ENCODE measurements at places on chromosomes 5 and 9.

GRCh38 chr9:96014078-96014477 is 138.6 kb downstream of the ERCC6L2 start:
- no peak for DNase-seq

DNA sequence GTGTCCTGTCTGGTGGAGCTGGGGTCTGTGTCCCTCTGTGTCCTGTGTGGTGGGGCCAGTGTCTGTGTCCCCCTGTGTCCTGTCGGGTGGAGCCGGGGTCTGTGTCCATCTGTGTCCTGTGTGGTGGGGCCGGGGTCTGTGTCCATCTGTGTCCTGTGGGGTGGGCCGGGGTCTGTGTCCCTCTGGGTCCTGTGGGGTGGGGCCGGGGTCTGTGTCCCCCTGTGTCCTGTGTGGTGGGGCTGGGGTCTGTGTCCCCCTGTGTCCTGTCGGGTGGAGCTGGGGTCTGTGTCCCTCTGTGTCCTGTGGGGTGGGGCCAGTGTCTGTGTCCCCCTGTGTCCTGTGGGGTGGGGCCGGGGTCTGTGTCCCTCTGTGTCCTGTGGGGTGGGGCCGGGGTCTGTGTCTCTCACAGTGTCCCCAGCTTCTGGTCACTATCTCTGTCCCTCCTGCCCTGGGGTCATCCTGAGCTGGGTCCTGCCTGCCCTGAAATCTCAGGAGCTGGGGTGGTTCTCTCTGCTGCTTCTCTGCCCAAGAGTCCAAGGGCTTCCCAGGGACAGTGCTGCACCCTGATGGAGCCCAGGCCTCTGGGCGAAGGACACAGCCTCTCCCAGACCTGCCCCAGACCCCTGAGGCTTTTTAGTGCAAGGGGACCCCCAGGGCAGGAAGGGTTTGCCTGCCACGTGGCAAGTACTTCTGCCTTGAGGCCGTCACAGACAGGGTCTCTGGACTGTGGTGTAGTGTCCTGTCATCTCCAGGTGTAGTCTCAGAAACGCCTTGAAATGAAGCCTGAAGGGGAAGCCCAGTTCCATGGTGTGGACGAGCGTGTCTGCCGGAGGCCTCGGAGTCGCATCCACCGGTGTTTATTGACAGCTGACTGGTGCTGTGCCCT is 131.3 kb downstream of the RXRA start:
- no peak for DNase-seq

DNA sequence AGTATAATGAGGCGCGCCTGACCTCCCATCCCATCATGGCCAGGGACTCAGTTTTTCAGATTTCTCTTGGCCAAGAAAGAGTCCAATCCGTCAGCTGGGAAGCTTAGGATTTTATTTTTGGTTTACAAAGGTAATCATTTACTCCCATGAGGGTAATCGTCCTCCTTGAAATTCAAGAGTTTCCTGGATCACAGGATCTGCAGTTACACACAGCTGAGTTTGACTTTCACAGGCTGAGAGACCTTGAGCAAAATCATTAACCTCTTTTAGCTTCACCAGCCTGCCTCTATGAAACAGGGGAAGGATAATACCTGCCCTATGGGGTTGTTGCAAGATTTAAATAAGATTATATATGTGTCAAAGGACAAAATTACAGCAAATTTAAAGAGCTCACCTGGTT is 15.4 kb upstream of the AK3 start:
- DNase-seq: no peak

DNA sequence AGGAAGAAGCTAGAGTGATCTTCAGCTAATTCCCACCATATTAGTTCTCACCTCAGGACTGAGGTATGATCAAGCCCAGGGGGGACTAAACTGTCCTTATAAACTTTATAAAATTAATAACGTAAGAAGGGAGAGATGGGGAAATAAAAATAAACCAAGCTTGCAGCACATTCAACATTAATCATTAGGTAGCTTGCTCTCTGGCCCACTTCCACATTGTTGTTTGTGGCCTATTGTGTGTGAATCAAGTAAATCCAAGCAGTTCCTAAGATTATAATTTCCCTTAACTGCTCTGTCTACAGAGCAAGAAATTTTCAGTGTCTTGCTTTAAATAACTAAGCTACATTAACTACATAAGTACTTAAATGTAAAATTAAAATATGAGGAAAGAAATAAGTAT is 131.3 kb upstream of the ABCA1 start:
- DNase-seq: no peak

- no peak for DNase-seq
Observed at GRCh38 chr5:63812693-63813092, 149.6 kb downstream of the HTR1A start.

DNA sequence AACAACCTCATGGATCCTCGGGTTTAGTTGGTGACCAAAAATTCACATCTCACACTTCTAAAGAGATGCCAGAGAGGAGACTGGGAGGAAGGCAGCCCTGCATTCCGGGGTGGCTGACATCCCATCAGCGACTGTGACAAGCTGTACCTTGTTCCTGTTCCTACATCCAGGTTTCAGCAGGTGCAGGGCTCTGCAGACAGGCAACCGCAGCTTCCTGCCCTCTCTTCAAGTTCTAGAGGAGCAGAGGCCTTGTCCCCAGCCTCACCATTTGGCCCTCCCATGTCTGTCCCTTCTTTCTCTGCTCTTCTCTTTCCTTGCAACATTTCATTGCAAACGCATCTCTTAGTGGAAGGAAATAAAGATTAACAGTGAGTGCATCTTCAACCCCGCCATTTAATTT is 454.6 kb downstream of the IRX1 start:
- DNase-seq: no peak

DNA sequence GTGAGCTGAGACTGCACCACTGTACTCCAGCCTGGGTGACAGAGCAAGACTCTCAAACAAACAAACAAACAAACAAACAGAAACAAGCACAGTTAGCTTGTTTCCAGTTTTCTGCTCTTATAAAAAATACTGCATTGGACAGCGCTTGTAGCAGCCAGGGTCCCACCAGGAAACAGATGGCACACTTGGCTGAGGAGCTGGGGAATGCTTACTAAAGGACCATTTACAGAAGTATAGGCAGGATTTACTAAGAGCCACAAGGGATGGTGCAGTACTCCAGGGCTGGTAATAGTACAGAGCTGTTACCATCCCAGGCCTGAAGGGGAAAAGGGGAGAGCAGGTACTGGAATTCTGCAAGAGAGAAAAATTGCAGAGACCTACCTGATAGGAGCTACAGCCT is 5.2 kb upstream of the ANKS6 start:
- DNase-seq: no peak

DNA sequence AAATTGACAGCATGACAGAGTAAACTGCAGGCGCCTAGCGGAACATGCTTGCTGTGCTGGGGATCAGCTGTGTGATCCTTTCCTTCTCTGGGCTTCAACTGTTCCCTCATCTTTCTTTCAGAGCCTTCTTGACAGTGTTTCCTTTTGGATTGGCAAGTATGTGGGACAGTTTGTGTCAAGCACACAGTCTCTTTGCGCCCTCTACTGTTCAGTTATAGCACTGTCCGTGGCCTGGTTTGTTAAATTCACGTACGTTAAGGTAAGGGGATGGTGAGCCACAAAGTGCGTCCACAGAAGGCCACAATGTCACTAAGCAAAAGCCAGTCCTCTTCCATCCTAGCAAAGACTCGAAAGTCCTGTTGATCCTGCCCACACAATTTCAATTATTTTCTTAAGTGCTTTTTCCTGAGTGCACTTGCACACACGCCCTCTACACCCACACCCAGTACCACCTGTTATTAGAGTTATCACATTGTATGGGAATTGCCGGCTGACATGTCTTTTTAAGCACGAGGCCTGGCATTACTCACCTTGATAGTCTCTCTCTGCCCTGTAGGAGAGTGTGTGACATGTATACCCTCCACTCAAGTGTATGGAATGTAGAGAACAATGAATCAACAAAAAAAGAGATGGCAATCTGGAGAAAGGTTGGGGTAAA is 22.5 kb upstream of the PTPN3 start:
- DNase-seq: no peak

DNA sequence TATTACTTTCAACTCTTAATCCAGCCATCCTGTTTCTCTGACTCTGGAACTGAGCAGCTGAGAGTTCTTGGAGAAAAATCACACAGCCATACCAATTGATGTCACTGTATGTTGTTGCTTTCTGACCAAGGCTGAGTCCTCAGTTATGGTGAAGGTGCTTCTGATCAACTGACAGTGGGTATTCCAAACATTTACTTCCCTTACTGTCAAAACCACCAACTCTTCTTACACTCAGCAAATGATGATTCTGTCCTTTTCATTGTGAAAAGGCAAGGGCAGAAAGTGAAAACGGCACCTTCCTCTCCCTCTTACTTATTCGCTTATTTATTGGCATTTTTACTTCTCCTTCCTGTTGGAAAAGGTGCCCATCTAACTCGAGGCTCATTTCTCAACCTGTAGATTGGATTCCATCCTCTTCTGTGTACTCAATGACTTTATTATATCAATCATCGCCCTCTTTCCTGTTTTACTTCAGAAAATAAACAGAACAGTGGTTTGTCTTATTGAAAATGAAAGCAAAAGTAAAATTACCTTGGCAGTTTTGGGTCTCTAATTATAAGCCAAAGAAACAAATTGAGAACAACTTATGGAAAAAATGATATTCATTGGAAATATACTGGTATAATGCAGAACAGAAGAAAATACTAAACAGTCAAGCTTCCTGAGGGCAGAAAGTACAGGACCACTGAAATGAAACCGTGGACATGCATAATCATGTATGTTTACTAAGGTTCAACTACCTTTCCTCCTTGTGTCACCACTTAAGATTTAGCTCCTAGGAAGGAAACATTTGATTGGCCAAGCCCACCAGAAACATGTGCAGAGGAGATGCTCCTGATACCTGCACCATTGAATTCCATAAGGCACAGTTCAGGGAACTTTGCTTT is 104.5 kb upstream of the CHD1 start:
- no peak for DNase-seq

DNA sequence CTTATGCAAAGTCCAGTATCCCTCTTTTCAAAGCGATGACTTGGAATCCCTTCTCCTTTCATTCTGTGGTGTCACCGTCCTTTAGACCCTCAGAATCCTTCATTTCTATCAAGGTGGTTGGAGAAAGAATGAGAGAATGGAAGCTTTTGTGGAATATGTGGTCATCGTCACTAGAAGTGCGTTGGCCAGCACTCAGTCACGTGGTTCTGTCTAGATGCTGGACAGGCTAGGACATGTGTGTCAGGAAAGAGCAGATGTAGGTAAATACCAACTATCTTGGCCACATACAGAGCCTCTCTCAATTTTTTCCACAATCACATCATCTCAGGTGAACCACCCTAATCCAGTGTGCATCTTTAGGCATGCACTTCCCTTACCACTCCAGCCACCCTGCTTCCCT is 206.0 kb downstream of the ARRDC3 start:
- no peak for DNase-seq

DNA sequence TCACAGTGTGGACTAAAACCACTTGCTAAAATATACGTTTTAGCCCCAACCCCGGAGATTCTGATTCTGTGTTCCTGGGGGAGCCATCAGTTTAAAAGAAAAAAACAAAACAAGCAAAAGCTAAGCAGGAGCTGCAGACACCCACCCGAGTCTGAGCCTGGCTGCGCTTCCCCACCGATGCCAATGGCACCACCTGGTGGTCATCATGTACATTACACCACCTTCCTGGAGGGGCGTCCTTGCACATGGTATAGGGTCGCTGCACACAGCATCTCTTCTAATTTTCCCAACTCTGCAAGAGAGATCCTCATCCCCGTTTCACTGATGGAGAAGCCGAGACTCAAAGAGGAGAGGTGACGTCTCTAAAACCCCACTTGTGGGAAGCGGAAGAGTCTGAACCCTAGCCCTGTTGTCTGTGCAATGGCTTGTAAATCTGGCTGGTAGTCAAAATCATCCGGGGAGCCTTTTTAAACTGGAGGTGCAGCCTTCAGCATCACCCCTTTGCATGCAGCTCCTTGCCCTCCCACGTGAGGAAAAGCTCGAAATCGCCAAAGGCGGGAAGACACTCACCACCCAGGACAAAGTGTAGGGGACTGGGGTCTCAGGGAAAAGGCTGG is 23.1 kb upstream of the CNOT6 start:
- DNase-seq: peak; percentile 13

GRCh38 chr9:91991721-91992341 is 41.8 kb upstream of the ROR2 start:
- no peak for DNase-seq

DNA sequence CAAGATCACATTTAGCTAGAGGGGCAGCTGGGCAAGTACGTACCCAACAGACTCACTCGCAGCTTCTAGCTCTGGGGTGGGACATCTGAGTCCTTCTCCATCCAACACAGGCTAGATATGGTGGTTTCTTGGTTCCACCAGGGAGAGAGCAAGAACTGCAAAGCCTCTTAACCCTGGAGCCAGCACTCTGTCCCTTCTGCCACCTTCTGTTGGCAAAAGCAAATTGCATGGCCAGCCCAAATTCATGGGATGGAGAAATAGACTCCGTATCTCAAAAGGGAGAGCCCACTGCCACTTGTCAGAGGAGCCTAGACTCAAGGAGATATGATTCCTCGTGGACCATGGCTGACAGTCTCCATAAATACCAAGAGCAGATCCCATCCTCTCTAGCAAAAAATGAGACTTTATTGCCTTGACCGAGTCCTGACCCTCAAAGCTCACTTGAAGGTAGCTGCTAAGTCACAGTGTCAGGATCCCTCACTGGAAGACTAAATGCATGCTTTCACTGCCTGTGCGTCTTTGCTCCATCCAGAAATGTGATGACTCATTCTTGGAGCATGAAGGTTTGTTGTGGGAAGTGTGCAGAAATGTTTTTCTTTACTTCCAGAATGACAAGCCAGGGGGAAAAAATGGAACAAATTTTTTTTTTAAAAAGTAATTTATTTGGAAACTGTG is 28.8 kb upstream of the ROR2 start:
- DNase-seq: no peak

- DNase-seq: no peak
Observed at GRCh38 chr5:38731461-38731860, 114.4 kb upstream of the OSMR start.

Measured in activated T-helper 9 cell treated with anti-CD3 and anti-CD28 coated beads, Interleukin-2, amount 50 U/mL, for 16 hours (primary cell).